Activated CD8-positive, alpha-beta T cell treated with anti-CD3 and anti-CD28 coated beads, Interleukin-2, amount 10 ng/mL, durations not matched to agents 7 days and 5 days (primary cell): ENCODE measurements at places on chromosomes 2 and 18. TPM values are rescaled to one million over a fixed set of nuclear protein-coding genes. Genes with fewer than 3 reads are reported as not detected.
A peak's percentile ranks its signal among the peaks of the same experiment; 100 is the strongest.

IKZF2 gene
- 30.8 TPM for total RNA-seq

- no peak for DNase-seq
These were observed 39.4 kb upstream of the NFE2L2 start for GRCh38 chr2:177303939-177304338.

- DNase-seq = no peak
These were observed 115.7 kb upstream of the RBMS1 start for GRCh38 chr2:160609346-160609745.

GRCh38 chr18:10490401-10491165 lies 35.2 kb upstream of the NAPG start:
- peak; percentile 72 for DNase-seq

- no peak for DNase-seq
These were observed 45.8 kb upstream of the SMIM21 start for GRCh38 chr18:75473316-75473715.

- no peak for DNase-seq
These were observed 49.8 kb upstream of the PLA2R1 start for GRCh38 chr2:160111951-160112798.

DNA sequence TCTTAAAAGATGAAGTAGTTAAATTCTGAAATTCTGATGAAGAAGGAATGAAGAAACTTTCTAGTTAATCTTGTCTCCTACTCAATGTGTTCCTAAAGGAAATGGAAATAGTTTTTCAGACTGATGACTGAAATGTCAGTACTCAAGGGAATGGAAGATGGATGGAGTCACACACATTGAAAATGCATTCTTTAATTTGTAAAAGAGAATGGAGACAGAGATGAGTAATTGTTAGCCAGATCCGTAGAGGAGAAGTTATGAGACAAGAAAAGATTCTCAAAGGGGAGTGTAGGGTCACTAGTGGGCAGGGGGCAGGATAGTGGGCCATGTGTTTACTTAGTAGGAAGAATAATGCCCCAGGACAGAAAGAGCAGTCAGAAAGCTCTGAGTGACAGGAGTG lies 13.3 kb downstream of the ZSWIM2 start:
- DNase-seq = no peak

DNA sequence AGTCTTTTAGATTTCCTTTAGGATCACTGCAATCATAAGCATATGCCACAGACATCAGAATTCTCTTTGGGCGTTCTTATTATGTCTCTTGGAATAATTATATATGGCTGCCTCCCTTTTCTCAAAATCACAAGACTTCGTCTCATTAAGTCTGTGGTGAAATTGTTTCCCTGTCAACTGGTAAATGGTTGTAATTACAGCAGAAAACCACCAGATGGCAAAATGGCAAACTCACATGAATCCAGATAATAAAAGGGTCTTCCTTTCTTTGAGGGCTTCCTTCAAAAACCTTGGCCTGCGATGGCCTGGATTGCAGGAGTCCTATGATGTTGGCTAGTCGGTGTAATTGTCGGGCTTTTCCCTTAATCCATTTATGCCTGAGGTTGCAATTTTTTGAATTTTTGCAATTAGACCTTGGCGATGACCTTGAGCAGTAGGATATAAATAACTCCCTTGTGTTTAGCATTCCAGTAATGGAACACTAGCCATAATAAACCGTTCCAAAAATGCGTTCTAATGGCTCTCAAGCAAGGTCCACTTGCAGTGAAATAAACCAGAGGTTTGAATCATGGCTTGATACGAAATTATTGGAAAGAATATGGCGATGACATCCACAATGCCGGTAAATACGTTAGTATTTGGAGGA lies 656.4 kb downstream of the MBD2 start:
- peak; percentile 19 for DNase-seq
